Natural killer cell treated with Interleukin-12 subunit alpha and Interleukin-12 subunit beta and Interleukin-15 and Interleukin-18, amount 100 ng/mL, for 72 hours (primary cell): ENCODE measurements at places on chromosomes 13 and 19. TPM values are rescaled to one million over a fixed set of nuclear protein-coding genes. Genes with fewer than 3 reads are reported as not detected.

DNA sequence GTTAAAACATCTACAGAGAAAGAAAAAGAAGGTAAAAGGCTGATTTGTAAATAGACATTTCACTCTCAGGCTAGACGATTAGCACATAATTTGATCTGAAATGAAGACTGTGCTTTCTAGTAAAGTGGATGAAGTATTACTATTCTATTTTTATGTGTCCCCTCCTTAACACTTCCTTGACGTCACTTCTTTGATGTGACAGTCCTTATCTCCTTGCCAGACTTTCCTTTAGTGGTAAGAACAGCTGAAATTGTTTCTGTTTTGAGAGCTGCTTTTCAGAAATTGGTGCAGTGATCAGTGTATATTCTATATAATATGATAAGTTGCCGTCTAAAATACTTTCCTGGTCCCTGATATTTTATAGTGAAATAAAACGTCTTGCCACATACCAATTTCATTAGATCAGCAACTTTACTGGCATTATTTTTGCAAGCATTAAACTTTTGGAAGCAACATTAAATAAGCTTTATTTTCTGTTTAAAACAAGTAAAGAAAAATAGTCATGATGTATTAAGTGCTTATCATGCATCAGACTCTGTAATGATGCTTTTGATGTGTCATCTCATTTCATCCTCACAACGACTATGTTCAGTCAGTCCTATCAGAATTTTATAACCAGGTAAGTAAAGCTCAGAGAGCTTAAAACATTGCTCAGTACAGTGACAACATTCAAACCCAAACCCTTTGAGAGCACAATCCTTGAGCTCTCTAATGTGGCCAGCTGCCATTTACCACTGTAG, 210.3 kb upstream of the PCDH9 start:
- no peaks in the 10 kb centered on the region for H3K4me1 ChIP-seq
- no peak overlapping the region for H3K4me3 ChIP-seq
- no peak overlapping the region for H3K27ac ChIP-seq
- no peak for DNase-seq
- H3K36me3 ChIP-seq = no peaks in the 10 kb centered on the region
- no peaks in the 10 kb centered on the region for H3K27me3 ChIP-seq

DNA sequence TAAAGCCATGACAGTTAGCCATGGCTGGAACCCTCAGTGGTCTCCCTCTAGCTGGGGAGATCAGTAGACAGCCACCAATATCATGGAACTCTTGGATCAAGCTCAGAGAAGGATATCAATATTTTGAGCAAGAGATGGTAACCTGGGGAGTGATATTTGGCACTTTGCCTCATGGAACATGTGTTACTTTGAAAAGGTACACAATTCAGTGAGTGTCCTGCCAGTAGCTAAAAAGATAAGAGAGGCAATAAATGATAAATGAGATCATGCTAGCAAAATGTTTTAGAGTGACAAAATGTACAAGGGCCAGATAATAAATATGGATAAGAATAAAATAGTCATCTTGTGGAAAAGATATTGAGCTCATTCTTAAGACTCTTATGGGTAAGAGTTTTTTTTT, 1618.7 kb downstream of the OLFM4 start:
- no peak for DNase-seq
- no peaks in the 10 kb centered on the region for H3K36me3 ChIP-seq
- H3K27me3 ChIP-seq = no peaks in the 10 kb centered on the region
- H3K27ac ChIP-seq = no peak overlapping the region

GRCh38 chr19:13154911-13155471, 4.8 kb downstream of the IER2 start:
- peak overlapping the region; percentile 98 for H3K27ac ChIP-seq
- H3K4me1 ChIP-seq = peaks cover 58% of the 10 kb centered on the region
- peaks cover 15% of the 10 kb centered on the region for H3K36me3 ChIP-seq

DNA sequence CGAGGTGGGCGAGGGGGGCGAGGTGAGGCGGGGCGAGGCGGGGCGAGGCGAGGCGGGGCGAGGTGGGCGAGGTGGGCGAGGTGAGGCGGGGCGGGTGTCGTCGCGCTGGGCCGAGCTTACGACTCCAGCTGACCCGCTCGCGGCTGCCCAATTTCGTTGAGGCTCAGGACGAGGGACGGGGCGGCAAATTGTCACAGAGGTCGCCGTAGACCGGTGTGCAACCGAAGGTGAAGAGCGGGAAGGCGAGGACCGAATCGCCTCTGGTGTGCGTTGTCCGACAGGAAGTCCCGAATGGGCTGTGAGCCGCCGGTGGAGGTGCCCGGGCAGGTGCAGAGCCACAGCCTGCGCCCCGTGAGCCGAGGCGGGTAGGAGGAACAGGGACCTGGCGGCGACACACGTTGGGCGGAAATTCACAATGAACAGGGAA, at the start of gene LACC1:
Gene LACC1, plus strand, starts transcription at position 150 of the 427 bp plus-strand sequence. CDS start 1,082 bp downstream, outside the sequence.
- peaks cover 6% of the 10 kb centered on the region for H3K36me3 ChIP-seq
- DNase-seq = peak; percentile 63
- H3K27me3 ChIP-seq = no peaks in the 10 kb centered on the region
- peak within 1 kb of the TSS; percentile 90 for H3K27ac ChIP-seq
- peaks cover 22% of the 10 kb centered on the region for H3K4me1 ChIP-seq

DNA sequence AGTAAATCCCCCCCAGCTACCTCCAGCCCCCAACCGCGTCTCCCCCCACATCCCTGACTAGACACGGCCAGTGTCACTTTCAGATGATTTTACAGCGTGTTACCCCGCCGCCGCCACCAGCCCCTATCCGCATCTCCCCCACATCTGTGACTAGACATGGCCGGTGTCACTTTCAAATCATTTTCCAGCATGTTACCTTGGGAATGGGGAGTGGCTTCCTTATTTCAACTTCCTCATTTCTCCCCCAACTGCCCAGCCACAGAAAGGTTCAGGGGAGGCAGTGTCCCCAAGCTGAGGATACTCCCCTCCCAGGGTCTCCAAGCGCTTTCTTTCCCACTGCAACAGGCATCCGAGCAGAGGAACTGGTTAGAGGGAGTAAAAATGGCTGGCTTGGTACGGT, 18.4 kb downstream of the ADGRL1 start:
- H3K4me1 ChIP-seq = peaks cover 14% of the 10 kb centered on the region
- no peaks in the 10 kb centered on the region for H3K27me3 ChIP-seq
- no peak for DNase-seq
- H3K36me3 ChIP-seq = no peaks in the 10 kb centered on the region
- H3K4me3 ChIP-seq = no peak overlapping the region
- H3K27ac ChIP-seq = no peak overlapping the region

DNA sequence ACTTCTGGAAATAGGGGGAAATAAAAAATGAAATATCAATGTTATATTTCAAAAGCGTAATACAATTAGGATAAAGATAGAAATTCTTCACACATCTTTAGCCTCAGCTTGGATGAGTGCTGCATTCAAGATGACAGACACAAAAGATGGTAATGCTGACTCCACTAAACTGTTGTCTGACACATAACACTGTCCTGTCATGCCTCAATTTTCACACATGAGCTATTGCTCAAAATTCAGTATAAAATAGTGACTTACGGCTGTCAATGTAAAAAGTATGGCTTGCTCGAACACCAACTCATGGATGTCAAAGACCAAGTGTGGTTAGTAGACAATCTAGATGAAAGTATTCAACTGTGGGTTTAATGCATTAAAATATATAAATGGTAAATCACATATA, 94.5 kb downstream of the KLF12 start:
- H3K4me3 ChIP-seq = no peak overlapping the region
- DNase-seq = no peak
- H3K36me3 ChIP-seq = no peaks in the 10 kb centered on the region
- H3K4me1 ChIP-seq = peaks cover 47% of the 10 kb centered on the region
- no peak overlapping the region for H3K27ac ChIP-seq
- H3K27me3 ChIP-seq = no peaks in the 10 kb centered on the region

GRCh38 chr13:49836516-49836915, 44.0 kb upstream of the KPNA3 start:
- no peaks in the 10 kb centered on the region for H3K36me3 ChIP-seq
- no peaks in the 10 kb centered on the region for H3K4me1 ChIP-seq
- DNase-seq = no peak
- H3K27me3 ChIP-seq = no peaks in the 10 kb centered on the region
- H3K27ac ChIP-seq = no peak overlapping the region
- no peak overlapping the region for H3K4me3 ChIP-seq

DNA sequence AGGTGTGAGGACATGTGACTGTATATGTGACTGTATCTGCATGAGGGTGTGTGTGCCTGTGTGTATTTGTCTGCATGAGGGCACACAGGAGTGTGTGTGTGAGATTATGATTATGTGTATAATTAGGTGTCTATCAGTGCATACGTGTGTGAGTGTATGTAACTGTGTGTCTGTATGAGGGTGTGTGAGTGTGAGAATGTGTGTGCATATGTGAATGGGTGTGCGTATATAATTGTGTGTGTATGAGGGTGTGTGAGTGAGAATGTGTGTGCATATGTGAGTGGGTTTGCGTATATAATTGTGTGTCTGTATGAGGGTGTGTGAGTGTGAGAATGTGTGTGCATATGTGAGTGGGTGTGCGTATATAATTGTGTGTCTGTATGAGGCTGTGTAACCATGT, 3.0 kb upstream of the ACSBG2 start:
- H3K27ac ChIP-seq = no peak overlapping the region
- H3K4me3 ChIP-seq = no peak overlapping the region
- no peaks in the 10 kb centered on the region for H3K36me3 ChIP-seq
- no peak for DNase-seq
- H3K27me3 ChIP-seq = no peaks in the 10 kb centered on the region
- no peaks in the 10 kb centered on the region for H3K4me1 ChIP-seq

DNA sequence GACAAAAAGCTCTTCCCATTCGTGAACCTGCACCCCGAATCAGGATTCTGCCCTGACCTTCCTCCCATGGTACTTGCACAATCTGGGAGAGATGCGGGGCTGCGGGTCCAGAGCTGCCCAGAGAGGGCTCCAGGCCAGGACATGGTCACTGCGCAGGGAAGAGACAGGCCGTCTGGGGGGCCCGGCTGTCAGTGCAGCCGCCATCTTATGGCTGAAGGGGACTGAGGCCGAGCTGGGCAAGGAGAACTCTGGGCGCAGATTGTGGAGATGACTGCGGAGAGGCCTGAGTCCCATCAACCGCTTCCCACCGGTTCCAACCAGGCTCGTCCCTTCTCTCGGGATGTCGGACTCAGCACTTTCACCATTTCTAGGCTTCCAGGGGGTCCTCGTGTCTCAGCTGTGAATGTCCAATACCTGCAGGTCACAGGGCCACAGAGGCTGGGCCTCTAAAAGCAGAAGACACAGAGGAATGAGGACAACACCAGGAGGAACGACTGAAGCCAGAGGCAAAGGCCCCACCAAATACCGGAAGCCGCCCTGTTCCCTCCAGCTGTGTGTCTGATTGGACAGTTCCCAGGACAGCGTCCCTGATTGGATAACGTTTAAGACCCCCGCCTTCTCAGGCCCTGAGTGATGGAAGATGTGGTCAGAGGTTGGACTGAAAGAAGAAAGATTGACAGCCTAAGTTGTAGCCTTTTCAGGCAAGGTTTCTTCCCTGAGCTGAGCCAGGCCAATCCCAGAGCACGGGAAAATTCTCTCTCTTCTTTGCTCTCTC, 117.1 kb upstream of the ZNF91 start:
- no peak overlapping the region for H3K4me3 ChIP-seq
- H3K27ac ChIP-seq = no peak overlapping the region
- no peak for DNase-seq
- no peaks in the 10 kb centered on the region for H3K4me1 ChIP-seq
- H3K27me3 ChIP-seq = no peaks in the 10 kb centered on the region
- peaks cover 4% of the 10 kb centered on the region for H3K36me3 ChIP-seq

- no peak for DNase-seq
- peak overlapping the region; percentile 32 for H3K27ac ChIP-seq
- peak overlapping the region; percentile 33 for H3K4me3 ChIP-seq
Observed at GRCh38 chr13:51420681-51421490, 31.9 kb downstream of the INTS6 start.

DNA sequence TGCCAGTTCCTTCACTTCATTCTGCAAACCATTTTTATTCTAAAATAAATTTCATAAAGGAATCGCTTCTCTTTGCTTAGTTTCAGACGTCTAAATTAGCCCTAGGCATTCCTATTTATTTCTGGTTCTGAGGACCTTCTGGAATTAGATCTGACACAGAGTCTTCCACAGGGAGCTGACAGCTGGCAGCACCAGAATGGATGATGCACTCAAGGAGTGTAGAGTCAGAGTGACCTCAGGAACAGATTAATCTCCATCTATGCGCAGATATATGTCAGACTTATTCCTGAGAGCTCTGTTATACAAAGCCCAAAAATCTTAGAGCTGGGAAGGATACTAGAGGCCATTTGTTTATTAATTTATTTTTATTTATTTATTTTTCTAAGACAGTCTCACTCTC, 450.8 kb downstream of the HS6ST3 start:
- H3K27ac ChIP-seq = no peak overlapping the region
- H3K4me3 ChIP-seq = no peak overlapping the region
- DNase-seq = no peak
- no peaks in the 10 kb centered on the region for H3K27me3 ChIP-seq

DNA sequence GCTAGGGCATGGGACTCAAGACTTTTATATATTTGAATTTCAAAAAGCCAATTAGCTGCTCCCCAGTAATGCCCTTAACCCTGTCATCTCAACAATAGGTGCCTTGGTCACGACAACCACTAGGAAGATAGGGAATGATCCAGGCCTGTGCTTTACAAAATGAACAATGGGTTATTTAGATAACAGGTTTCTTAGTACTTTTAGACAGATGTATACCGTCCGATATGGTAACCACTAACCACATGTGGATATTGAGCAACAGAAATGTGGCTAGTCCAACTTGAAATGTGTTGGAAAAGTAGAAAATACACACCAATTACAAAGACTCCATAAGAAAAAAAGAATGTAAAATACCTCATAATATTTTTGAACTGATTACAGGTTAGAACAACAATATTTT, 201.2 kb downstream of the LHFPL6 start:
- no peaks in the 10 kb centered on the region for H3K4me1 ChIP-seq
- DNase-seq = no peak
- no peaks in the 10 kb centered on the region for H3K36me3 ChIP-seq
- H3K27ac ChIP-seq = no peak overlapping the region
- no peak overlapping the region for H3K4me3 ChIP-seq
- no peaks in the 10 kb centered on the region for H3K27me3 ChIP-seq

DNA sequence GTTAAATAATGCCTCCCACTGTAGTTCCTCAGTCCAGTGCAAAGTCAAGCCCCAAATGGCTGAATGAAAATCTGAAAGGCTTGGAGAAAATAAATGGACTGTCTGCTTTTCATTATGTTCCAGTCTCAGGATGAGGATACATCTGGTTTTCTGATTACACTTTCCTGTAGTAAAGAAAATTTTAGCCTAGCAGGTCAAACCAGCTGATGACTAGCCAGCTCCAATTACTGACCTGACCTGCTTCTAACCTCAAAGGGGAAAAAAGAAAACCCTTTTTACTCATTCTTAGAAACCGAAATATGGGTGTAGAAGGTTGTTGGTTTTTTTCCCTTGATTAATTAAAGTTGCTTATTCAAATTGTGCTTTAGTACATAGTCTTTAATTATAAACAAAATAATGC, 418.4 kb downstream of the EFNB2 start:
- H3K4me1 ChIP-seq = no peaks in the 10 kb centered on the region
- H3K36me3 ChIP-seq = no peaks in the 10 kb centered on the region
- no peak overlapping the region for H3K27ac ChIP-seq
- DNase-seq = no peak
- H3K27me3 ChIP-seq = no peaks in the 10 kb centered on the region

The NMRK2 gene
- total RNA-seq = not detected

The FUT1 gene
- total RNA-seq = 0.21 TPM

The FCER2 gene
- total RNA-seq = 0.78 TPM

The SHISA7 gene
- total RNA-seq = not detected

The SWSAP1 gene
- 3.0 TPM for total RNA-seq

The NANOS2 gene
- not detected for total RNA-seq

The ZNF728 gene
- total RNA-seq = not detected

The NANOS3 gene
- 0.95 TPM for total RNA-seq

The PDX1 gene
- not detected for total RNA-seq

The TMEM190 gene
- total RNA-seq = not detected
